ENCODE measurements at places on chromosomes 12 and 14.

- DNase-seq = no peak
Observed at GRCh38 chr12:6914947-6915788, 788 bp downstream of the ENO2 start.

GRCh38 chr14:100400115-100400514 lies 77.0 kb downstream of the SLC25A47 start:
- no peak for DNase-seq

- DNase-seq = no peak
Observed at GRCh38 chr12:64912516-64913255, 88.2 kb downstream of the TBC1D30 start.

DNA sequence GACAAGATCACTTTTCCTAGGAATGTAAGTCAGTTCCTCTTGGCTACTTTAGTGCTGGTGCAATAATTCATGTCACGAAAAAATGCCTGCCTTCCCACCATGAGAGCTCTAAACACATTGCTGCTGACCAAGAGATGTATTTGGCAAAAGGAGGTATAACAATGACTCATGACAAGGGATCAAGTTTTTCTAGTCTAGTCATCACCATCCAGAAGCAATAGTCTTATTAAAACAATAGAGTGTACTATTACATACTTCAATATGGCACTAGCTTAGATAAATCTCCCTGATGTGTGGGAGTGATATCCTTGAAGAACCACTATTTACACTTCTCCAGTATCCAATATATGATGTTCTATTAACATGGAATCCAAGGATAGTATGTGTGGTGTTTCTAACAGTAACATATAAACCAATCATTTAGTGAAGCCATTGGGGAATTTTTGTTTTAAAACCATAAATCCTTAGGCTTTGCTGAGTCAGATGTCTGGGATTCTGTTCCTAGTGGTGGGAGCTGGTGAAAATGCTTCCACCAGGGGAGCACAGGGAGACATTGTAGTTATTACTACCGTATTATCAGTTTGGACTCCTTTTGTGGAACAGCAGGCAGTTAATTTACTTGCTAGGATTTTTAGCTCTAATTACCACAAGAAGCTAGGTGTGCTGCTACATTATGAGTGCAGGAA lies 1387.5 kb downstream of the LRFN5 start:
- DNase-seq = no peak

DNA sequence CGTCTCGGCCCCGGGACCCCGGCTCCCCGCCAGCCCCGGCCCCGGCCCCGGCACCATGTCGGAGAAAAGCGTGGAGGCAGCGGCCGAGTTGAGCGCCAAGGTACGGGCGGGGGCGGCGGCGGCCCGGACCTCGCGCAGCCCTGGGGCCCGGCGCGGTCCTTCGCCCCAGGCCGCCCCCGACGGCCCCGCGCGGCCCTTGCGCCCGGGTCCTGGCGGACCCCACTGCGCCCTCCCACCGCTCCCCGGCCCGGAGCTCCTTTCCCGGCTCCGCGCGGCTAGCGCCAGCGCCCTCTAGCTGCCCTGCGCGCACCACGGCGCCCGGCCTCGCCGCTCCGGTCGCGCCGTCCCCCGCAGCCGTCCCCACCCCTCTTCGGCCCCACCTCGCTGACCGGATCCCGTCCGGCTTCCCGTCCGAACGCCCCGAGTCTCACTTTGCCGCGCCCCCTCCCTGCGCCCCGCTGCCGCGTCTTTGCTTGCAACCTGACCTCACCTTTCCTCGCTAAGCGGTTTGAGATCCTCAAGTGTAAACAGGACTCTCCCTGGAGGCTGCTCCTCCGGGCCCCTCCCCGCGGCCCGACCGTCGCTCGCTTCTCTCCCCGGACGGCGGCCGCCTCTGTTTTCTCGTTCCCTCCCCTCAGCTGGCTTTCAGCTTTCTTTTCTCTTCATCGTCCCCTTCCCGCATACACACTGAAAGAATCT lies 637 bp downstream of the PTMS start:
- DNase-seq = peak; percentile 23

DNA sequence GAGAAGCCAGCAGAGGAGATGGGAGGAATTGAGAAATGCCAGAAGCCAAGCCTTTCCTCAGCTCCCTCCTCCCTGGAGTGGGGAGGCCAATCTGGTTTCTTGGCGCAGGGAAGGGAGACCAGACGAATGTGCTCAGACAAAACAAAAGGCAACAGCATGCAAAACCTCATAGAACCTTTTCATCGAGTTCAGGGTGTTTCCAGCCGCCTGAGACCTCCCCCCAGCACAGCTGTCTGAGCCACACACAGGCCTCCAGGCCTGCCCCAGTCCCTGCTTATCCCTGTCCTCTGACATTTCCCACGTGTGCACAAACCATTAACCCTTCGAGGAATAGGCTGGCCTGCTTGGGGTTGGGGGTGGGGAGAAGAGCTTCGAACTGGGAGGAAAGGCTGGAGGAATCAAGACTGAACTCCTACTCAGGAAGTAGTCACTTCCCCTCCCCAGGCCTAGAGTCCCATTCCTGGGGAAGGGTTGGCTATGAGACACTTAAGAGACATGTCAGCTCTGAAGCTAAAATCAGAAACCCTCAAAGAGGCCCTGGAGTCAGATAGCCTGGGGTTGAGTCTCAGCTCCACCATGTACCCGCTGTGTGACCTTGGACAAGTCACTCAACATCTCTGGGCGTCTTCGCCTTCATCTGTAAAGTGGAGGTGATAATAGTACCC lies 10.7 kb downstream of the TBX3 start:
- no peak for DNase-seq

- DNase-seq = no peak
Observed at GRCh38 chr12:26143291-26143690, 18.5 kb upstream of the BHLHE41 start.

DNA sequence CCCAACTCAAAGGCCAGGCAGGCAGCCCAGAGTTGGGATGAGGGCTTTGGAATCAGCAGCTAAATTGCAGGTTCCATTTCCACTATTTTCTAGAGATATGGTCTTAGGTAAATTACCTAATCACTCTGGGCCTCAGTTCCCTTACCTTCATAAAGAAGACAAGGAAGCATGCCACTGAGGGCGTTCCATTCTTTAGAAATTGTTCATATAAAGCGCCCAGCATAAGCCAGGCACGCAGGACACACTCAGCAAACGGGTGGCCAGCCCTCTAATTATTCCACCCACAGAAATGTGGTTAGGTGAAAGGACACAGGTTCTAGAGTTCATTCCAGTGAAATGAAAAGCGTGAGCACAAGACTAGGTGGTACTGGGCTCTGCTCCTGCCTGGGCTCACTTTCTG lies 87.9 kb upstream of the BCL11B start:
- DNase-seq = no peak

DNA sequence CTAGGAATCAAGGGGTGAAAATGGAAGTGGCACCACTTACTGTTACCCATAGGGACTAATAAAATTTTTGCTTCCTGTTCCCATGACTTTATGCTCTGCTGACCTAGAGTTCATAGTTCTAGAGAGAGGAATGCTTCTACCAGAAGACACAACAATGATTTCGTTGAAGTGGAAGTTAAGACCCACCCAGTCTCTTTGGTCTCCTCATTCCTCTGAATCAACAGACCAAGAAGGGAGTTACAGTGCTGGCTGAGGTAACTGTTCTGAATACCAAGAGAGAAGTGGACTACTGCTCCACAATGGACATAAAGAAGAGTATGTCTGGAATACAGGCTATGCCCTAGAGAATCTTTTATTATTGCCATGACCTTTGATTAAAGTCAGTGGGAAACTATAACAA lies 23.5 kb upstream of the DYRK2 start:
- no peak for DNase-seq

DNA sequence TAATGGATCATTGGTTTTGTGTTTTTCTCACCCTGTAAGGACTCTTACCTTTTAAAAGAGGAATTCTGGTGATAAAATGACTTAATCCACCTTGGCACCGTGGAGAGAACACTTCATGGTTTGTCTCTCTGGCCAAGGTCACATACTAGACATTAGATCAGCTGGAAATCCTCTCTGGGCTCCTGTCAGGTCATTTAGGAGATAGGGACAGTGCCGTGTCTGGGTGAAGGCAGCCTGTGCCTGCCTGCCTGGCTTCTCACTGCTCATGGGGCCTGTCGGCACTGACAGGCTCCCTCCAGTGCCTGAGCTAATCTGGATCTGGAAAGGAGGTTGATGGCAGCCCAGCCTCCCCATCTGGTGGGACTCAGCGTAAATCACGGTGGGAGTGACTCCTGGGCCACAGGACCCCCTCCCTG lies 5.7 kb downstream of the CRADD start:
- DNase-seq = no peak

DNA sequence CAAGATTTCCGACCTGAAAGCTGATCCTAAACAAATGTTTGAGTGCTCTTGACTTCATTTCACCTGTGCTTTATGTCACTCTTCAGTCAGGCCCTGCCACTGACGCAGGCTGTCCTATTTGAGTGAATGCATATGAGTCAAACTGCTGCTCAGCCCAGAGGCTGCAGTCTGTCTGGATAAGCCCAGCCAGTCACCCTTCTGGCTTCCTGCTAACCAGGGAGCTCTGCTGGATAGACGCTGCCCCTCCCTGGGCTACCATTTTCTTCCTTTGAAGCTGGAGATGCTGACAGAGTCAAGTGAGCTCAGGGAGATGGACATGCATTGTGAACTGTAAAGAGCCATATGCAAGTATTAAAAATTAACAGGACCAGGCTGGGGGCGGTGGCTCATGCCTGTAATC lies 5.1 kb upstream of the TUNAR start:
- peak; percentile 1 for DNase-seq

DNA sequence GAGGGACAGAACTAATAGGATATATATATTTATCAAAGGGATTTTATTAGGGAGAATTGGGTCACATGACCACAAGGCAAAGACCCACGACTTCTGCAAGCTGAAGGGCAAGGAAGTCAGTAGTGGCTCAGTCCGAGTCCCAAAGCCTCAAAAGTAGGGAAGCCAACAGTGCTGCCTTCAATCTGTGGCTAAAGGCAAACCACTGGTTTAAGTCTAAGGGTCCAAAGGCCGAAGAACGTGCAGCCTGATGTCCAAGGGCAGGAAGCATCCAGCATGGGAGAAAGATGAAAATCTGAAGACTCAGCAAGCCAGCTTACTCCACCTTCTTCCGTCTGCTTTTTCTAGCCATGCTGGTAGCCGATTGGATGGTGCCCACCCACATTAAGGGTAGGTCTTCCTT lies 157.9 kb upstream of the CRY1 start:
- DNase-seq = no peak

DNA sequence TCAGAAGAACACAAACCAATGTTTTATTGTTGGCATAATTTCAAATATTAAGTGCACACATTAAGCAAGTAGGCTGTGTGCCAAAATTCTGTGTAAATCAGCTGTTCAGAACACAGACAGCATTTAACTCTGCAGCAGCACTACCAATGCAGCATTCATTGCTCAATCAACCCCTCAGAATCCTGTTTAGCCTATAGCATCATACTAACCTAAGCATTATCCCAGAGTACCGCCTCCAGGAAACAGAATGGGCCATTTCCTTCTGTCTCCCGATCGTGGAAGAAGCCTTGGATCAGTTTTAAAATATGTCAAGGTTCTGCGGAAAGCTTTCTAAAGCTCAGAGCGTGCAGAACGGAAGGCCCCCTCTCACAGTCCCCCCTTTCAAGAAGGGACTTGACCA lies 3.3 kb downstream of the IL26 start:
- DNase-seq = no peak

DNA sequence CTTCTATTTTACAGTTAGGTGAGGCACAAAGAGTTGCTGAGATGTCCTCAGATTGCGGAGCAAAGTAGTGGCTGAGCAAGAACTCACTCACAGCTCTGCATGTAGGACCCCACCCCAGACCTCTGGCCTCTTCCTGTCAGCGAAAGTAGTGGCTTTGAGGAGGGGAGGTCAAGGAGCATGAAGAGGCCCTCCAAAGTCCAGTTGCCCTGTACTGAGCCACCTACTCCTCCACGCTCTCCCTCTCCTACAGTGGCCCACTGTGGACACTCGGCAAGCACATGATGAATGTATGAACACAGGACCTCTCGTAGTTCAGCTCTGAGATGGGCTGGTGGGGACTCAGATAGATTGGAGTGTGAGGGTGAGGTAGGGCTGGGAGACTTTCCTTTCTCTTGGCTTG lies 5.3 kb upstream of the PLEKHH1 start:
- DNase-seq = no peak

GRCh38 chr12:80157645-80158044 lies 58.3 kb downstream of the OTOGL start:
- no peak for DNase-seq

- DNase-seq = peak; percentile 57
Observed at GRCh38 chr12:121095544-121096198, 37.0 kb upstream of the P2RX7 start.

DNA sequence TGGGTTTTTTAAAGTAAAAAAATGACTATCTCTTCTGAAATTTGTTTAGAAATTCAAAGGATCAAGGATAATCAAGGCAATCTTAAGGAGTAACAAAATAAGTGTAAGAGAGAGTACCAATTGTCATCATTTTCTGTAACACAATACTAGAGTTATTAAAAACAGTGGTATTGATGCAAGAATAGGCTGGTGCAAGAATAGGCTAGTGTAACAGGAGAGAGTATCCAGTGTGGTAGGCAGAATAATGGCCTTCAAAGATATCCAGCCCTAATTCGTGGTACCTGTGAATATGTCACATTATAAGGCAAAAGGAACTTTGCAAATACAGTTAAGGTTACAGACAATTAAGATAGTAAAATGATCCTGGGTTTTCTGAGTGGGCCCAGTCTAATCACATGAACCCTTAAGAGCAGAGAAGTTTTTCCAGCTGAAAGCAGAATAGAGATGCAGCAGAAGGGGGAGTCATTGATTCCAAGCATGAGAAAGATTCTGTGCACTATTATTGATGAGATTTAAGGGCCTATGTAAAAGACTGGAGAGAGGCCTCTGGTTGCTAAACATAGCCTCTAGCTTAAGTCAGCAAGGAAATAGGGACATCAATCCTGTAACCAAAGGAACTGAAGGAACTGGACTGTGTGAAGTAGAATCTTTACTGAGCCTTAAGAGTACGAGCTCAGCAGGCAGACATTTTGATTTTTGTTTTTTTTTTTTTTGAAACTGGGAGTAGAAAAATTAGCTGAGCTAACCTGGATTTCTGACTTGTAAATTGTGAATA lies 134.1 kb downstream of the GPHN start:
- no peak for DNase-seq

DNA sequence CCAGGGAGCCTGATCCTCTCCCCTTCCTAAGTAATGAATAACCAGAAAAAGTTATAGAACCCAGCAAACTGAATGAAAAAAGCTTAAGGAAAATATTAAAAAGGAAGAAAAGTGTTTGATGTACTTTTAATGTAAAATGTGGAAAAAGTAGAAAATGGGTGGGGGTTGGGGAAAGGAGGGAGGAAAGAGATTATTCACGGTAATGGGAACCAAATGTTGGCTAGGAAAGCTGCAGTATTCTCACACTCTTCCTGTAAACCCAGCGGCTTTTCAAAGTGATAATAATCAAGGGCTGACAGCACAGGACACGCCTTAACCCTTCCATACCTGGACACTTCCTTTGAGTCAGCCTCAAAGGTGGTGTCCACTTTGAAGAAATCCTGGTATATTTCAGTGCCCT lies 139.2 kb downstream of the TGFB3 start:
- DNase-seq = no peak

GRCh38 chr14:98835825-98836100 lies 436.2 kb downstream of the BCL11B start:
- DNase-seq = no peak

Measured in NCI-H526 treated with DMSO at 0.1 percent for 48 hours (cell line).